C1 segment of cervical spinal cord (tissue), 14 donors: ENCODE measurements at places on chromosomes 13 and 19.

- DNase-seq: no peak
Observed at GRCh38 chr13:62997038-62997599, 1581.5 kb upstream of the PCDH20 start.

GRCh38 chr19:46721269-46722003 is 4.5 kb upstream of the PRKD2 start:
- DNase-seq: no peak

DNA sequence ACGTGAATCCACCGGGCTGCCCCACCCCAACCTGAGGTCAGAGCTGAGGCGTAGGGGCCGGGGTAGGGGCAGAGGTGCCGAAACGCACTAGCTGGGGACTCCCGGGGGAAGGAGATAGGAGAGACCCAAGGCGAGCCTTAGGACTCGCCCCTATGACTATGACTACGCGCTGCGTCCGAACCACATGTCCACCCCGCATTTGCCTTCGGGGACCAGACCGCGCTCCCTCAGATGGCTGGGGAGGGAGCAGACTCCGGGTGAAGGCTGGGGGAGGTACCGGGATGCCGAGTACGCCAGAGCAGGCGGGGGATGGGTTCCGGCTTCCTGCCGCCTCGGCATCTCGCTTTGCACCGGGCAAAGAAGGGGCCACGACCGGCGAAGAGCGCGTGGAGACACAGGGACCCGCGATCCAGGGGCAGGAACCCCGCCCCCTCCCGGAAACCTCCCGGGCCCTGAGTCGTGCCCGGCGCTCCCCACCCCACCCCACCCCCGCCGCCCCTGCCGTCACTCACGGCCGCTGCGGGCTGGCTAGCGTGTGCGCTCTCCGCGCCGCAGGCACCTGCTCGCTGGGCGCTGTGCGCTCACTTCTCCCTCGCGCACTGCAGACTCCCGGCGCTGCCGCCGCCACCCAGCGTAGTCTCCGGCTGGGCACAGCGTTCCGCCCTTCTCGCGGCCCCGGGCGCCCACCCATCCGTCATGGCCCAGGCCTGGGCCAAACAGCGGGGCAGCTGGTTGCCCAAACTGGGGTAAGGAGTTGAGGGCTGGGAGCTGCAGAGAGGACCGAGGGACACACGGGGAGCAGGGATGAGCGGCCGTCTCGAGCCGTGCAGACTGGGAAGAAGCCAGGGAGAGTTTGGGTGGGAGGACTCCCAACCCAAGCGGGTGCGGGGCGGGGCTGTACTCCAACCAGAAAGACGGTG is 622 bp upstream of the VSTM2B start:
- DNase-seq: no peak

- DNase-seq: no peak
Observed at GRCh38 chr13:110187641-110188161, 119.3 kb downstream of the COL4A1 start.

DNA sequence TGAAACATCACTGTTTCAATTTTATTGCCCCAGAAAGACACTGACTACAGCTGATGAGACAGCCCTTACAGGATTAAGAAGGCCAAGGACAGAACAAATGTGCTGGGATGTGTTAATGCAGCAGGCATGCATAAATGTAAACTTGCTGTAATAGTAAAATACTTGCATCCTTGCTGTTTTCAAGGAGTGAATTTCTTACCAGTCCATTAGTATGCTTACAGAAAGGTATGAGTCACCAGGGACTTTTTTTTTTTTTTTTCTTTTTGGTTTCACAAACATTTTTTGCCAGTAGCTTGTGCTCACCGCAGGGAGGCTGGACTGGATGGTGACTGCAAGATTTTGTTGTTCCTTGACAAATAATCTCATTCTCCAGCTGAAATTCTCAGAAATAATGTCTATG is 55.1 kb downstream of the GPR180 start:
- no peak for DNase-seq

GRCh38 chr19:48405850-48406249 is 12.4 kb downstream of the GRIN2D start:
- DNase-seq: no peak

DNA sequence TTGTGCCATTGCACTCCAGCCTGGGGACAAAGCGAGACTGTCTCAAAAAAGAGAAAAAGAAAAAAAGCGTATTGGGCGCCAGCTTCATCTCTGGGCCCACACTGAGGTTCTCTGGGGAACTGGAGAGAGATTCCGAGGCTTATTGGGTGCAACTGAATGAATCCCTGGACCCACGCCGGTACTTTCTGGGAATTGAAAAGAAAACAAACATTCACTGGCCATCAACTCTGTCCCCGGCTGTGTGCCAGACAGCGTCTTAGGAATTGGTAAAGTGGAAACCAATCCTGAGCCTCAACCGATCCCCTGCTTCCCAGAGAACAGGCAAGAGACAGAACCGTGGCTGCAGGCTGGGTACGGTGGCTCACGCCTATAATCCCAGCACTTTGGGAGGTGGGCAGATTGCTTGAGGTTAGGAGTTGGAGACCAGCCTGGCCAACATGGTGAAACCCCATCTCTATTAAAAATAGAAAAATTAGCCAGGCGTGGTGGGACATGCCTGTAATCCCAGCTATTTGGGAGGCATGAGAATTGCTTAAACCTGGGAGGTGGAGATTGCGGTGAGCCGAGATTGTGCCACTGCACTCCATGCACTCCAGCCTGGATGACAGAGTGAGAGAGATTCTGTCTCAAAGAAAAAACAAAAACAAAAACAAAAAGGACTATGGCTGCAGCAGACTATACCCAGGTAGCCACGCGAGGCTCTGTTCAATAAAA is 8.6 kb downstream of the ANO8 start:
- DNase-seq: peak; percentile 47

DNA sequence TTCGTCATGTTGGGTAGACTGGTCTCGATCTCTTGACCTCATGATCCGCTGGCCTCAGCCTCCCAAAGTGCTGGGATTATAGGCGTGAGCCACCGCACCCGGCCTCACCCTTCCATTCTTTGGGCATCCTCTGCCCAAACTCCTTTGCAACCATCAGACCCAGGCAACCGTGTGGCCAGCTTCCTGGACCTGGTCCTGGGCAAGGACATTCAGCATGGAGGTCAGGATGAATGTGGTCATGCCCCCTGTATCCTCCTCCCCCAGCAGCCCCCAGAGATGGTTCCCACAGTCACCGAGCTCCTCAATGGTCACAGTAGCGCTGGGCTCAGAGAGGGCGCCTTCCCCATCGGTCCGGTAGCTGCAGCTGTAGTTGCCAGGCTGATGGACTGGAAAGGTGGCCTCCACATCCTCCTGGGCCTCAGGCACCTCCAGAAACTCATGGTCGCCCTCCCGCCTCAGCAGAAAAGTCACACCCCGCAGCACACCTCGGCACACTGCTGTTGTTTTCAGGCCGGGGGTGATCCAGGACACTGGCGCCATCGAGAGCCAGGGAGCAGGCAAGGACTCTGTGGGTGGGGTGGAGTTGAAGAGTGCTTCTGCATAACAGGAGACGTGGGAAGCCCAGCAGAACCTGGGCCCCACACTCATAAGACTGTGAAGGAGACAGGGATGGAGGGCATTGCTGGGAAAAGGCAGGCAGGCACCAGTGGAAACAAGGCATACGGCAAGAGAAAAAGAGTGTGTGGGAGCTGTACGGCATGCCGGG is 1.1 kb downstream of the A1BG start:
- no peak for DNase-seq

DNA sequence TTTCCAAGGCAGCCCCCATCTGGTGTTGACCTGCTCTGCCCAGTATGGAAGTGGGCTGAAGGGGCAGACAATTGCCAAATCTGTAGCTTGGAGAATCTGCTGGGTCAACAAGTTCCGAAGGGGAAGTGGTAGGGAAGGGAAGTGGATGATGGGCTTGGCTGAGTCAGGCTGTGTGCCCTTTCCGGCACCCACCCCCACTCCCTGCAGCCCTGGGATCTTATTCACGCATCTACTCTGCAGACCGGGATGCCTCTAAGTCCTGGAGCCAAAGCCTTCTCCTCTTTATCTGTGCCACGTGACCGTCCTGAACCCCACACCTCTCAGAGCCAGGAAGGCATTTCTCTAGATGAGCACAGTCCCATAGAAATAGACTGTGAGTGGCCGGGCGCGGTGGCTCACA is 7.5 kb upstream of the C5AR2 start:
- no peak for DNase-seq

- peak; percentile 30 for DNase-seq
Observed at GRCh38 chr13:22717036-22717435, 463.7 kb upstream of the SGCG start.

GRCh38 chr19:17790059-17790780 is 4.7 kb upstream of the B3GNT3 start:
- DNase-seq: no peak
